ENCODE measurements at places on chromosomes 5 and 9.

DNA sequence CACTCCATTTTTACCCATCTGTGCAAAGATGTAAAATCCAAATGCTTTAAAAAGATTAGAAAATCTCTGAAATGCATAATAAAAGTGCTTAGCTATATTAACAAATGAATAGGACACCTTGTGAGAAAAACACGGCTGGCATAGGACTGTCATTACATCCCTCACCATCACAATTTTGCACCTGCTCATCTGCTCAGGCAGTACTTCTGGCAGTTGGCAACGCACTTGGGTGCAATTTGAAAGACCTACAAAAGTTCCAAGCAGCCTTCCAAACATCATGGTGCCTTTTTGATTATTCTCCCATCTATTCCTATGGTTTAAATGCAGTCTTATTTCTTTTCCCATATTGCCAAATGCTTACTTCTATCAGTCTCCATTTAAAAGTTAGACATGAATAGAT is 501.8 kb downstream of the ENC1 start:
- no peak for DNase-seq

GRCh38 chr5:124748687-124749594 is 2.5 kb upstream of the ZNF608 start:
- peak; percentile 96 for DNase-seq

GRCh38 chr9:81671880-81672280 is 17.5 kb downstream of the TLE1 start:
- no peak for DNase-seq

DNA sequence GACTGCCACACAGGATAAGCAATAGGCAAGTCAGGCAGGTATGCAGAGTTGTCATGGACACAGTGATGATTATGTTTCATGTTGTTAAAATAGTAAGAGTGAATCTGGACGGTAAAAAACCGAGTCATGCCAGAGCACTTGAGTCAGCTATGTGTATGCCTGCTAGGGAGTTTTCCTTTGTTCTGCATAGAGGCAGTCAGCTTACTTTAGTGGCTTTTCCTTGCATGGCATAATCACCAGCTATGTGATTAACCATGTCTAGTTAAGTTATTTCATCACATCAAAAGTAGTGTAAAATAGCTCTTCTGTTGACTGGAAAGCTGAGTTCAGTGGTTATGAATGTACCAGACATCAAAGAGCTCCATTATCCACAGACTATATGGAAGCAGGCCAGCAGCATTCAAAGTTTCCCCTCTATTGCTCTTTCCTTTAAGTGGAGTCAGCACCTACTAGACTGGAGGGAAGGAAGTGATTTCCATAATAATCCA is 989.8 kb downstream of the TLE1 start:
- DNase-seq: peak; percentile 99

DNA sequence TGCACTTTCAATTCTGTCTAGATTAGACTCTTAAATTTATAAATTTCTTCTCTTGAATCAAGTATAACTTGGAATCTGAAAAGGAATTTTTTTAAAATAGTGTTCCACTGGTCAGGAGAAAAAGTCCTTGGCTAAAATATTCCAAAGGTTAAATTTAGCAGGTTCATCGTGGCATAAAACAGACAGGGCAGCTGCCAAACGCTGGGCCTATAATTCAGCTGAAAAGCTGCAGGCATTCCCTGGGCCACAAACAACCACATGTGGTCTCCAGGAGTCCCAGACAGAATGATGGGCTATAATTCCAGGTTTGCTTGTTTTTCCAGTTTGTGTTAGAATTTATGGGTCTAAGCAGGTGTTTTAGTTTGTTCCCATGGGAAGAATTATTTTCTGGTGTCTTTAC is 71.1 kb upstream of the RETREG1 start:
- no peak for DNase-seq

GRCh38 chr9:78831726-78832125 is 534.8 kb downstream of the PSAT1 start:
- DNase-seq: no peak

GRCh38 chr9:136829981-136830885 is 12.0 kb upstream of the AJM1 start:
- no peak for DNase-seq

- peak; percentile 16 for DNase-seq
Observed at GRCh38 chr5:97094579-97095317, 47.7 kb downstream of the LIX1 start.

GRCh38 chr5:173318881-173319620 is 9.2 kb downstream of the STC2 start:
- peak; percentile 61 for DNase-seq

DNA sequence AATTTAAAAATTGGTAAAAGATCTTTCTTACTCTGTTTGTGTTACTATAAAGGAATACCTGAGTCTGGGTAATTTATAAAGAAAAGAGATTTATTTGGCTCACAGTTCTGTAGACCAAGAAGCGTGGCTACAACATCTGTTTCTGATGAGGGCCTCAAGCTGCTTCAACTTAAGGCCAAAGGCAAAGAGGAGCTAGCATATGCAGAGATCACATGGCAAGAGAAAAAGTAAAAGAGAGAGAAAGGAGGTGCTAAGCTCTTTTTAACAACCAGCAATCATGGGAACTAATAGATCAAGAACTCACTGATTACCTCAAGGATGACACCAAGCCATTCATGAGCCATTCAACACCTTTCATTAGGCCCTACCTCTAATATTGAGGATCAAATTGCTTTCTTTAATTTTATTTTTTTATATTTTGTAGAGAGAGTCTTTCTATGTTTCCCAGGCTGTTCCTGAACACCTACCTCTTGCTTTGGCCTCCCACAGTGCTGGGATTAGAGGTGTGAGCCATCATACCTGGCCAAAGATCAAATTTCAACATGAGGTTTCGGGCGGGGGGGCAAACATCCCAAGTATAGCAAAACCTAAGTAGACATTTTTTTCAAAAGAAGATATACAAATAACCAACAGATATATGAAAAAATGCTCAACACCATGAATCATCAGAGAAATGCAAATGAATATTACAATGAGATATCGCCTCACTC is 16.0 kb upstream of the SHC3 start:
- DNase-seq: no peak

DNA sequence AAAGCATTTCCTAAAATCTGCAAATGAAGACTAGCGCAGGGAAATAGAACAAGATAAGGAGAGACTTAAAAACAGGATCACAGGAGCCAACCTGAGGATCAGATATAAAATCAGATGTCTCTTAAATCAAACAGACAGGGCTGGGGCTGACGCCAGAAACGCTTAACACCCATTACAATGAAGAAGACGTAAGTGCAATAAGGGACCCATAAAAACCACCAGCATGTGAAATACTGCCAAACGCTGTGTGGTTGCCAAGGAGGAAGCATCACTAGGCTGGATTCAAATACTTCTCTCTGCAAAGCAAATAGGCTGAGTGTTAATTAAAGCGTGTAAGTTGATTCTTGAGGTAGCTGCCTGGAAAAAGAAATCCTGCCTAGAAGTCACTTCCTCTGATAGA is 74.4 kb upstream of the ATP10B start:
- DNase-seq: peak; percentile 92

DNA sequence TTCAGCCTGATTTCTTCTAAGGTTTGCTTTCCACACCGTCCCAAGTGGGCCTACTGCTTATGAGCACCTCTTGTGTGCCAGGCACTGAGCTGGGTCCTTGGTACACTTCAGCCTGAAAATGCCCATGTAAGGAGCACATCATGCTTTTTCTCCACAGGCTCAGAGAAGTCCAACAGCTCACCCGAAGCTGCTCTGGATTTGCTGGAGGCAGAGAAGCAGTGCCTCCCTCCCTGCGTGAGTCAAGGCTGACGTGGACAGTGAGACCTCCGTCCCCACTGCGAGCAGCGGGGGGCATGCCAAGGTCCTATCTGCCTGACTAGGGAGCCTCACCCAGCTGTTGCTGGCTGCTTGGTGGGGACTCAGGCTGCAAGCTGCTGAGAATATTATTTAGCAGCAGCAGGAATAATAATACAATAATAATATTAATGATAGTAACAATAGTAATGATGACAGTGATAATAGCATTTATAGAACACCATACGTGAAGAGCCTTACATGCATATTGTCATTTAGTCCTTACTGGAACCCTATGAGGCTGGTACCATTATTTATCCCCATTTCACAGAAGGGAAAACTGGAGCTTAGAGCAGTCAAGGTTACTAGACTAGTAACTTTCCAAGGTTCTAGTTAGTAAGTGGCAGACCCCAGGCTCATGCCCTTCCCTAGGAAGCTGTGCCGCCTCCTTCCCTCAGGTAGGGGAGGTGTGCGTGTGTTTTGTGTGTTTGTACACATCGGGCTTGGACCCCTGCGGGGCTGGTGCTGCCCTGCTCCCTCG is 194.8 kb downstream of the HSPA4 start:
- no peak for DNase-seq

- peak; percentile 65 for DNase-seq
Observed at GRCh38 chr5:79235261-79235633, 684 bp upstream of the JMY start.

DNA sequence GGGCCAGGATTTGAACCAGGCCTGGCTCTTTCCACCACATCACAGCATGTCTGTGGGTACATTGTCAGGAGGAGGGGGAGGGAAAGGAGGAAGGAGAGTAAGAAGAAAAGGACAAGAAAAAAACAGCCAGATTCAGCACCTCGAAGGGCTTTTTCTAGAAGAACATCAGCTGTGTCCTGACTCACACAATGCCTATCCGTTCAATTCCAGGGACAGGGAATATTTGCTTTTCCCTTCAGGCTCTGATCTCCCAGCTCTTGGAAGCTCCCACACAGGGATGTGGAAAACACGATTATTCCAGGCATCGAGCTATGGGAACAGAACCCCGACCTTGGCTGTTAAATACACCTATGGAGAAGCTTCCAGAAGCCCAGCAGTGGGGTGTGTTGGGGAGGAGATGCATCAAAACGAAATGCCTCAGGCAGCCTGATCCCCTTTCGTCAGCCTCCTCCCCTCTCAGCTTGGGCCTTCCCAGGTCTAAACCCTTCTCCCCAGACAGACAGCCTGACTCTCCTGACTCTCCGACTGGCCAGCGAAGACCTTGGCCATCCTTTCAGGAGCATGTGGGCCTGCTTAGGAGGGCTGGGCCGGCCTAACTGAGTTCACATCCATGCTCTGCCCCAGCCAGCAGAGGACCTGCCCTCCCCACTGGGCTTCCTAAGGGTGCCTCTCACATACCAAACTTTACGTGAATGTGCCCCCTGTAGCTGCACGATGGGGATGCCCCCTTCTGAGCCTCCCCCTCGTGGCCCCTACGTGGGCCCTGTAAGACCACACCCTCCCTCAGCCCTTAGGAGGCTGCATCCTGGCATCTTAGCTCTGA is 54.4 kb downstream of the NEURL1B start:
- no peak for DNase-seq

GRCh38 chr9:17402309-17402708 is 176.6 kb upstream of the SH3GL2 start:
- DNase-seq: peak; percentile 16

- DNase-seq: no peak
Observed at GRCh38 chr5:148732692-148733091, 78.4 kb upstream of the HTR4 start.

- peak; percentile 56 for DNase-seq
Observed at GRCh38 chr5:149719666-149720065, 10.4 kb upstream of the PPARGC1B start.

DNA sequence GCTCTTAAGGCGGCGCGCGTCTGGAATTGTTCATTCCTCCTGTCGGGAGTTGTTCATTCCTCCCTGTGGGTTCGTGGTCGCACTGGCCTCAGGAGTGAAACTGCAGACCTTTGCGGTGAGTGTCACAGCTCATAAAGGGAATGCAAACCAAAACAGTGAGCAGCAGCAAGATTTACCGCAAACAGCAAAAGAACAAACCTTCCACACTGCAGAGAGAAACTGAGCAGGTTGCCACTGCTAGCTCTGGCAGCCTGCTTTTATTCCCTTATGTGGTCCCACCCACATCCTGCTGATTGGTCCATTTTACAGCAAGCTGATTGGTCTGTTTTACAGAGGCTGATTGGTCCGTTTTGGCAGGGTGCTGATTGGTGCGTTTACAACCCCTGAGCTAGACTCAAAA is 1365.3 kb upstream of the WWC1 start:
- no peak for DNase-seq

DNA sequence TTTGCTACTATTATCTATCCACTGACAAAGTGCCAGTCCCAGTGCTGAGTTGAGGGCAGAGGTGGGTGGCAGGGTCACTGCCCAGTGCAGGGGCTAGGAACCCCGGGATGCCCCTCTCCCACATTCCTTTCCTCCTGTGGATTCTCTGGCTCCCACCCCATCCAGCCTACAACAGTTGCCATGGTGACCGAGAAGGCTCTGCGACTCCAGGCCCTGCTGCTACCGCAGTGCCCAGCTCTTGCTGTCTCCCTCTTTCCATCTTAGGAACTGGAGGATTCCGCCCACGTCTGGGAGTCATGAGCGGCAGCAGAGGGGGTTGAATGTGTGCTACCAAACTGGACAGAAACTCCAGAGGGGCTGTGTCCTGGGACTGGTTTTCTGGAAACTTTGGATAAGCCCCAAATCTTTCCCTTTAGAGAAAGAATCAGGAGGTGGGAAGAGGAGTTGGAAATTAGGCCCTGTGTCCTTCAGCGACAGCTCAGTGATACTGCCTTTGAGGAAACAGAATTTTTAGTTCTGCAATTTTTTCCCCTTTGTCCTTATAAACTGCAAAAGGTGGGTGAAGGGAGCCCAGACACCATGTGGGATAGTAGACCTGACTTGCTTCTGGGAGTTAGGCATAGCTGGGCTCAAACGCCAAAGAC is 20.7 kb upstream of the C5orf47 start:
- DNase-seq: no peak

DNA sequence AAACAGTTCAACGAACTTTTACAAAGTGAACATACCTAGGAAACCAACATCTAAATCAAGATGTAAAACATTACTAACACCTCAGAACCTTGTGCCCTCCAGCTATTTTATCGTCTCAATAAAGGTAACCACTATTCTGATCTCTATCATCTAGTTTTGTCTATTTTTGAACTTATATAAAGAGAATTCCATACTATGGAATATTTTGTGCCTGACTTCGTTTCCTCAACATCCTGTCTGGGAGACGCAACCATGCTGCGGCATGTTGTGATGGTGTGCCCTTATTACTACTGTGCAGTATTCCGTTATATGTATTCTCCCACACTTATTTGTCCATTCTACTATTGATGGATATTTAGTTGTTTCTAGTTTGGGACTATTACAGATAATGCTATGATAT is 99.2 kb downstream of the NR6A1 start:
- DNase-seq: no peak

DNA sequence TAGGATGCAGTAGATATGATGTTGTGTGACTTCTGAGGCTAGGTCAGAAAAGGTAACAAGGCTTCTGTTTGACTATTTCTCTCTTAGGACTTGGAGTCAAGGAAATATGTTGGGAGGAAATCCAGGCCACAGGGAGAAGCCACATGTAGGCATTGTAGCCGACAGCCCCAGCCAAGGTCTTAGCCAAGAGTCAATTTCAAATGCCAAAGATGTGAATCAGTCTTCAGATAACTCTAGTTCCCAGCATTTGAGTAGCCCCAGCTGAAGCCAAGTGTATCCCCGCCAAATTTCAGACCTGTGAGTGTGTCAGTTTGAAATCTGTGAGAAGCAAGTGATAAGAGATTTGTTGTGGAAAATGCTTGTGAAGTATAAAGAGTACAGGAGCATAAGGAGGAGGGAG is 38.1 kb upstream of the ISL1 start:
- peak; percentile 25 for DNase-seq

All from renal cortical epithelial cell (primary cell).